Activated T-cell treated with anti-CD3 and anti-CD28 coated beads, Interleukin-2, amount 50 U/mL, for 4 hours (primary cell): ENCODE measurements at places on chromosomes 2 and 18.

- no peak for DNase-seq
These were observed 15.0 kb downstream of the DTYMK start for GRCh38 chr2:241671457-241672240.

DNA sequence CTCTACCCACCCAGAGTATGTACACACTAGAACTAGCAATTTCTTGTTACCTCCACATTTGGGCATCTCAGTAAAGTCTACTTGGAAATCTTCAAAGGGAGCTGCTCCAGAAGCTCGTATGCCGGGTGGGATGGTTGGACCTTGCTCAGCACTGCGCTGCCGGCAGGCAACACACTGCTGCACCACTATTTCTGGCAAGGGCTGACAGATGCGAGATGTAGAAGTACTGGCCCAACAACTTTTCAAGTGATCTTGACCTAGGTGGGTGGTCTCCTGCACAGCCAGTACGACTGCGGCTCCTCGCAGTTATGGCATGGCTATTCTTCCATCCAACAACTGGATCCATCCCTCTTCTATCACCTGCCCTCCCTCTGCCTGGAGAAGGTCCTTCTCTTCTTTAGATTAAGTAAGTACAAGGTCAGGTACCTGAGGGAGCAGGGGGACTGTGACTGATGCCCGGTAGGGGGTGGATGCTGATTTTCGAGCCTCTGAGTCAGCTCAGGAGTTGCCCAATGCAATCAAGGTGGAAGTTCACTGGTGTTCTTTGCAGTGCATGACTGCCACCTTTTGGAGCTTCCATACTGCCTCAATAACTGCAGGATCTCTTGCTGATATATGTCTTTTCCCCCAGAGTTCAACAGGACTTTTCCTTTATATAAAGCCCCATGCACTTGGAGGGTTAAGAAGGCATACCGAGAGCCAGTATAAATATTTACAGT, 100.4 kb upstream of the SLC1A4 start:
- DNase-seq = no peak

GRCh38 chr2:68236103-68236734, 16.1 kb downstream of the PPP3R1 start:
- DNase-seq = no peak

GRCh38 chr18:77815666-77816338, 566.2 kb downstream of the GALR1 start:
- no peak for DNase-seq

GRCh38 chr2:70927641-70928040, 8.1 kb upstream of the ATP6V1B1 start:
- DNase-seq = no peak

DNA sequence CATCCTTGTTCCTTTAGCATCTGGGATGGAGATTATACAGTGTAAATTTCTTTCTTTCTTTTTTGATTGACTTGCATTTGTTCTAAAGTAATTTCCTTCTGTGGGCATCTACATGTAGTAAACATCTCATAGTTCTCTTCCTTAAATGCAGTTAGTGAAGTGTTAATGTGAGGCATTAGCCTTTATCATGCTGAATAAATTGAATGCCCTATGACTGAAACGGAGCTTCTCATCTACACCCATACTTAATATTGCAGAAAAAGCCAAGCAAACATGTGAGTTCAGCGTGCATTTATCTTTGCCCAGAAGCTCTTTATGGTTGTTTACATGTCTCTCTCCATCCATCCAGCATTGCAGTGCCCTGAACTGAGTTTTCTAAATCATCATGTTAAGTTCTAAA, 58.3 kb downstream of the LYPD1 start:
- no peak for DNase-seq

- DNase-seq = no peak
These were observed 187.1 kb downstream of the ZBTB7C start for GRCh38 chr18:48222118-48222517.

- DNase-seq = no peak
These were observed 455.9 kb downstream of the RNF144A start for GRCh38 chr2:7373156-7373555.

- no peak for DNase-seq
These were observed 242.2 kb downstream of the ZNF516 start for GRCh38 chr18:76252880-76253279.

- no peak for DNase-seq
These were observed 17.2 kb downstream of the PCBP1 start for GRCh38 chr2:70104231-70105111.

DNA sequence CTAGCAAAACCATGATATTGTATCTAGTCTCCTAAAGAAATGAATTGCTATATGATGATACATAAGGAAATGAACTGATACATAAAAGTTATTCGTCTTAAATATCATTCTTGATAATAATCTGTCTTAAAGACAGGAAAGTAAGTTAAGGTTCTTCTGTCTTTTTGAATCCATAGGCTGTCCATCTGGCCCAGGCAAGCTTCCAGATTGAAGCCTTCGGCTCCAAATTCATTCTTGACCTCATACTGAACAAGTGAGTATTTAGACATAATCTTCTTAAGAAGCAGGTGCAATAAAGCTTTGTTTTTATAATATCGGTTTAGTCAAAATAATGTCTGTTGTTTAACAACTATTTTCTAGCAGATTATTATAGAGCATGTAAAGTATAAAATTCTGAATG, 37.7 kb downstream of the ADAM23 start:
- DNase-seq = no peak

DNA sequence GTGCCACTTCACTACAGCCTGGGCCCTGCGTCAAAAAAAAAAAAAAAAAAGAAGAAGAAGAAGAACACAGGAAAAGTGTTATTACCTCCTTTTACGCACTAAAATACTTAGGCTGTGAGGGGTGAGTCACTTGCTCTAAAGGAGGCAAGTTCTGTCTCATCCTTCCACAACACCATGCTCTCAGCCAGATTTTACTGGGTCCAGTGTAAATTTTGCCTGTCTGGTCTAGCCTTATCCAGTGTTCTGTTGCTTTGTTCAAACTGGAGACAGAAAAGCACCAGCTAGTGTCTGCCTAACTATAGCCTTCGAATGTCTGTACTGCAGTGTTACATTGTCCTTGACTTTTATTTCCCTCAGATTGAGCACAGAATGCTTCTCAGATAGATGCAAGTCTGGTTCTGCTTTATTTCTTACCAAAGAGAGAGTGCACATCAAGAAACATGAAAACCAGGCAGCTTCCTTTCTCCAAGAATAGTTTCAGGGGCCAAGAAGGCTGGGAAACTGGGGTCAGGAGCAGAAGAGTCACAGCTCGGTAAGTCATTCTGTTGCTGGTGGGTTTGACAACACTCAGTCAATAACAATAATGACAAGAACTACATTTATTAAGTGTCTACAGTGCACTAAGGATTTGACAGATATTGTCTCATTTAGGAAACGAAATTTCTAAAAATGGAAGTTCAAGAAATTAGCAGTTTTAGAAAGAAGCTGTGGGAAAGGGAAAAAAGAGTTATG, 3.1 kb upstream of the MSGN1 start:
- no peak for DNase-seq

GRCh38 chr2:193556766-193557470, 1362.2 kb upstream of the TMEFF2 start:
- no peak for DNase-seq

GRCh38 chr18:72867746-72868584, at the start of gene NETO1:
TSS of gene NETO1 (minus strand) at chr18:72867987. CDS start at chr18:72867291, 696 bp downstream.
- DNase-seq = no peak

- no peak for DNase-seq
These were observed 814.5 kb downstream of the CBLN2 start for GRCh38 chr18:71729611-71730010.

- no peak for DNase-seq
These were observed 873.8 kb downstream of the SUCLG1 start for GRCh38 chr2:83585250-83585649.

- no peak for DNase-seq
These were observed 30.1 kb upstream of the PNO1 start for GRCh38 chr2:68127358-68128242.
